Activated naive CD8-positive, alpha-beta T cell treated with anti-CD3 and anti-CD28 coated beads, Interleukin-2, amount 50 U/mL, for 16 hours (primary cell): ENCODE measurements at places on chromosomes 2 and 18.

DNA sequence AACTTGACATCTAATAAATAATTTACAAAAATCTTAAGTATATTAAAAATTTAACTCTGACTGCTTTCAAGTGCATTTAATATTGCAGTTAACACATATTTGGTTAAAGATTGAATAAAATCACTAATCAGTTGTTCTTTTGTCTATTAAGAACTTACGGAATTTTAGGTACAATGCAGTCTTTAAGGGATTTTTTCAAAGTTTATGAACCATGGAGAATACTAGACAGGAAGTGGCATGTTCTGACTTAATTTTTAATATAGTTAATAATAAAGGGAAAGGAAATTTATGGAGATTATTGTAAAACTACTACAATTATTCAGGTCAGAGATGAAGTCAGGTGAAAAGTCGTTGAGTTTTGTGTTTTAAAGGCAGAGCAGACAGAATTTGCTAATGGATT lies 240.9 kb downstream of the CALCRL start:
- no peak for DNase-seq

- no peak for DNase-seq
Measured at GRCh38 chr2:166485558-166486178, 8.4 kb downstream of the SCN7A start.

DNA sequence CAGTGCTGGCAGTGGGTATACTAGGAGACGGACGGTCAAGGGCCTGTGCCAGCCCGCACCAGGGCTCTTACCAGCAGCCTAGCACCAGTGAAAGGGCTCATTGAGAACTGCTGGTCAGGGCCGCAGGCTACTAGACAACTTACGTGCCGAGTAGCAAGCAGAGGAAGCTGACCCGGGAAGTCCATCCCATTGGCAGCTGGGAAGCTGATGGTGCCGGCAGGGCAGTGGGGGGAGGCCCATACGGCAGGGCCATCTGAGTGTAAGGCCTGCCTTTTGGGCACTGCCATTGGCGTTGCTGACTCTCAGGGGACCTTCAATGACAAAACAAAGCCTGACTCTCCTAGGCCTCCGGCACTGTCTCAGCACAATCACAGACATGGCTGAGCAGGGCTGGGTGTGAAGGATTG lies 20.6 kb downstream of the EFR3B start:
- no peak for DNase-seq

- DNase-seq, result no peak
Measured at GRCh38 chr18:58378411-58379379, 250.2 kb downstream of the ALPK2 start.

DNA sequence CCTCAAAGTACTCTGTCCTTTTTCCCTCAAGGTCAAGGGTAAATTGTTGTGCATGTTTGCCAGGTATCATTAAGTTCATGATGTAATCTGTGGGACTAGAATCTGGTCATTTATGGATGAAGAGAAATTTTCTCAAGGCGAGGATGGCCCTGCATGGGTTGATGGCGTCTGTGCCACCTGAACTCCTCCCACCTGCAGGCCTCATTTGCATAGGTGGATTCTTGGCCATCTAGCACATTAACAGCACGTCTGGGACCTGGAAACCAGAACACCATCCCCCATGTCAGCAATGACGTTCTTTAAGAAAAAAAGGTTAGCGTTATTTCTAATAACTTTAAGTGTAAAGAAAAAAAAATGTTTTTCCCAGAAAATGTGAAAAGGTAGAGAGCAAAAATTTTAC lies 145.8 kb downstream of the ESCO1 start:
- no peak for DNase-seq
